Activated T-cell treated with anti-CD3 and anti-CD28 coated beads, Interleukin-2, amount 50 U/mL, for 24 hours (primary cell): ENCODE measurements at places on chromosomes 2 and 18.

DNA sequence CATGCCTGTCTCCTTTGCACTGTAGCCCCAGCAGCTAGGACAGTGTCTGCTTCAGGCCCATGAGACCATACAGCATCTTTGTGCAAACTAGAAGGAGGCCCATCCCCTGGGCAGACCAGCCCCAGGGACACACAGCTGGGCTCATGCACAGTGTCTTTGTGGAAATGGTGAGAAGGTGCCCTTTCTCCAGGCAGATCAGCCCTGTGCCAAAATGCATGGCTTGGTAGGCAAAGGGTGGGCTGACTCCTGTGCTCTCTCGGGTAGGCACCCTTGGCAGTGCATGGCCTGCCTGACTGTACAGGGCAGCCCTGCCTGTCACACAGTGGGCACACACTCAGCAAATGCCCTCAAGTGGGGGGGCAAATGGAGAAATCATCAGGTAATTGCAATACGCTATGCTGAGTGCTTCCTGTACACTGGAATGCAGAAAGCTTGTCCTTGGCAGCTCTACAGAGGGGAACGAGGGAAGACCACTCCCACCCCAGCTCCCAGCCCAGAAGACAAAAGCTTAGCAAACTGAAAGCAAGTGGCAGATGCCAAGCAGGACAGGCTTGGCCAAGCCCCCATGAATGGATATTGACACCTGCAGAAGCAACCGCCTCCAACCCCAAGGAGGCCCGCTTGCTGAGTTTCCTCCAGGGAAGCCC is 21.6 kb downstream of the TNS1 start:
- no peak for DNase-seq

DNA sequence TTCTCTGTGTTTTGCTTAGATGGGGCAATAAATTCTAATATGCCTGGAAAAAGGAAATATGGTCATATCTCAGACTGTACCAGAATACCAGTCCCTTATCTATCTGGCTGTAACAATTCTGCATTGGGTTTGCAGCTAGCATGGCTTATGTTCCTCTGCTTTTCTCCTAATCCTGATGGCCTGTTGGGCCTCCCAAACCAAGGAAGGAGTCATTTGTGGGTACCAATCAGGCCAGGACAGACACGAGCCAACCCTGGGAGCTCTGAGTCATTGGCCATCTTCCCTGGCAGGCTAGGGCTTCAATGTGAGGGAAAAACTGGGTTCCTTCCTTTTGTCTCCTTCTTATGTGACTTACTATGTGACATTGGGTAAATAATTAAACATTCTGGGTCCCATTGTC is 12.0 kb downstream of the SMARCAL1 start:
- no peak for DNase-seq

DNA sequence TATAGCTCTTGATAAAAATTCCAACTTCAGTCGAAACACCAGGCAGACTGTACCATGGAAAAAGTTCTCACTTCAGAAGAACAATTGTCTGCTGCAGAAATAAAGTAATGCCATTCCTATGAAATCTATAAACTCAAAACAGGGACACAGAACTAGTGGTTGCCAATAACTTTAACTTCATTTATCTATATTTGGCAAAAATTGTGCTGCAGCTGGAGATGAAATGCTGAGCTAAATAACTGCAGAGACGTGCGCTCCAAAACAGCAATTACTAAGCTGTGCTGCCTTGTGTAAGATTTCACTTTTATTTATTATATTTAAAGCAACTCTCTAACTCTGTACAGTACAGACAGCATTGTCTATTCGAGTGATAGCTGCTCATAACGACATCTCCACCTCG is 540.1 kb upstream of the ID2 start:
- DNase-seq: no peak

DNA sequence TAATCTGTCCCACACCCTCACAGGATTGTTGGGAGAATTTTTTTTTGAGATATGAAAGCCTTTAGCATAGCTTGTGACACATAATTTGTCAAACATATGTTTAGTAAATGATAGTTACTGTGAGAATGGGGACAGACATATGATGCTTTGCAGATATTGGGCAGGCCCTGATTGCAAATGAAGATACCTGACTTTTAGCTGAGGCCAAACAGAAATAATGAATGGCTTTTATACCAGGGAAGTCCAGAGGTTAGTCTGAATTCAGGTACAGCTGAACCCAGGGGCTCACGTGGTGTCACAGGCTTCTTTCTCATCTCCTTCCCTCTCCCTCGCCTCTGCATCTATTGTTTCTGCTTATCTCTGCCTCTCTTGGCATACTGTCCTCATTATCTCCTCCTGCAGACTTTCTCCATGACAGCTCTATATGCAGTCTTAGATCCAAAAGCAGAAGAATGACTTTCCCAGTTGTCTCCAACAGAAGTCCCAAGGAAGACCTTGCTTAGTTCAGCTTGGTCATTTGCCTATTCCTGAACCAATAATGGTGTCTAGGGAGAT is 4.9 kb upstream of the WNT10A start:
- no peak for DNase-seq

- DNase-seq: no peak
Observed at GRCh38 chr2:232520489-232520888, 301 bp downstream of the PRSS56 start.

DNA sequence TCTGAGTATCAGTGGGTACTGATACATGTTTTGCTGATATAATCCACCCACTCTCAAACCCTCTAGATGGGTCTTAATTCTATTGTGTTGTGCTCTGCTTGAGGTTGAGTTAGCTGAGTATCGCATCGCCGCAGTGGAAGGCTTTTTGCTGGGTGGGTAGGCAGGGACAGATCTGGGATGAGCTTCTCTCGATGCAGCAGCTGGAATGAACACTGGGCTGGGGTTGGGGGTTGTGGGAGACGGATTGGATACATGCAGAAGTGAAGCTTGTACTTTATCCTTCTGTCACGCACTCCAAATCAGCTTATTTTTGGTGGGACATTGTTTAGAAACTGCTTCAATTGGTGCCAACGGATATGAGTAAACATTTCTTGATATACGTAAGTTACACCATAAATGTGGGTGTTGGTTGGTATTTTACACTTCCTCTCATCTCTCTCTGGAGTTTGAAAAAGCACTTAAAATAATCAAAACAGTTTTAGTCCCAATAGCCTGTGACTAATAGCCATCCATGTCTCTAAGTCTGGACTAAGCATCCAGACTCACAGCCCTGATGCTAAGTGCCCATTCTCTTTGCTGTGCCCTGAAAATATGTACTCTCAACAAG is 107.1 kb downstream of the POLE4 start:
- DNase-seq: no peak

- no peak for DNase-seq
Observed at GRCh38 chr2:212548455-212548819, 9.8 kb upstream of the ERBB4 start.

DNA sequence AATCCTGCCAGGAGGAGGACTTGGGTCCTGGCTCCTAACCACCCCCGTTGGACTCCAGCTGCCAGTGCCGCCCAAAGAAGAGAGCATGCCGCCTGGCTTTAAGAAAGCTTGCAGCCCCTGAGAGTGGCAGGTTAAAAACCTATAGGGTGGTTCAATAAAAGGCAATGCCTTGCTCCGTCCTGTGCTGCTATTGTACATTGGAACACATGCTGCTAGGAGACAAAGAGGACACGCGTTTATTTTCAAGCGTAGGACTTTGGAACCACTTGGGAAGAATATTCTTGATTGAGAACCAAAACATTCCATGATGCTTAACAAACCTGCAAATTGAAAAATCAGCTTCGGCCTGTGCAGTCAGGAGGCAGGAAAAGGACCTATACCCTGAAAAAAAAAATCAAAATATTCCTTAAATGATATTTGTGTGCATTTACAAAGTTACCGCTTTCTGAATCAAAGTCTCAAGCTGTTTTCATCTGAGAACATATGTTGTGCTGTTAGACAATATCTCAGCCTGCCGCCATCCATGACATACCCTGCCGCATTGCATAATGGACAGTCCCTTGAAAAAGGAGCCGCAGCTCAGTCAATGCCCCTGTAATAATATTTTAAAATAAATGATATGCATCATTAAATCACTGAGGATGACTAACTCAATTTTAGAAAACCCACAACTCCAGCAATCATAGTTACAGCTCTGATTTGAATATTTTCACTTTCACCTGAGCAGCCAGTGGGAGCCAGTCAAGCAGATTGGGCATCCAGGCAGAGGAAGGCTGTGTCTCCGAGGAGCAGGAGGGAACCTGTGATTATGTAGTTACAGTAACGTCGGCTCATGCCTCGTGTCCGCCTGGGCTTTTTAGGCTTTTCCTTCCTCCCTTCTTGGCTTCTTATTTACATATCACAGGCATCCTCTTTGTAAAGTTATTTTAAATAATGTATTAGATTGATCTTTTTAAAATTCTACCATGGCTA is 805.6 kb upstream of the FANCL start:
- no peak for DNase-seq

- DNase-seq: no peak
Observed at GRCh38 chr2:200081236-200081635, 125.9 kb downstream of the MAIP1 start.

GRCh38 chr2:8860239-8860638 is 22.8 kb upstream of the KIDINS220 start:
- DNase-seq: no peak

- DNase-seq: no peak
Observed at GRCh38 chr2:225456619-225457260, 57.2 kb downstream of the NYAP2 start.

DNA sequence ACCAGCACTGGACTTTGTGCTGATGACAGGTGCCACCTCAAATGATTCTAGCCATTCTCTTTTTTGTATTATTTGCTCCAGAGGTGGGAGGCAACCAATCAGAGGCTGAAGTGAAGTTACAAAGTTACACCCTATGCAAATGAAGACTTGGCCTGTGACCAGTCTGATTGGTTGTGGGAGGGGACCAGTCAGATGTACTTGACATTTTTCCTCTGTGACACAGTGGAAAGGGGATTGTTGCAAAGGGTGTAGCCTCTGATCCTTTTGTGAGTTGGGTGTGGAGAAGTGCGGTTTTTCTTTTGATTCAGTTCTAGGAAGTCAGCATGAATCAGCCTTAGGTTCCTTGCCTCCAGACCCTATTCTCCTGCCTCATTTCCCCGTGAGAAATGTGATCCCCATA is 244.0 kb downstream of the ARL6IP6 start:
- DNase-seq: no peak
